ENCODE measurements at places on chromosomes 2 and 18.

DNA sequence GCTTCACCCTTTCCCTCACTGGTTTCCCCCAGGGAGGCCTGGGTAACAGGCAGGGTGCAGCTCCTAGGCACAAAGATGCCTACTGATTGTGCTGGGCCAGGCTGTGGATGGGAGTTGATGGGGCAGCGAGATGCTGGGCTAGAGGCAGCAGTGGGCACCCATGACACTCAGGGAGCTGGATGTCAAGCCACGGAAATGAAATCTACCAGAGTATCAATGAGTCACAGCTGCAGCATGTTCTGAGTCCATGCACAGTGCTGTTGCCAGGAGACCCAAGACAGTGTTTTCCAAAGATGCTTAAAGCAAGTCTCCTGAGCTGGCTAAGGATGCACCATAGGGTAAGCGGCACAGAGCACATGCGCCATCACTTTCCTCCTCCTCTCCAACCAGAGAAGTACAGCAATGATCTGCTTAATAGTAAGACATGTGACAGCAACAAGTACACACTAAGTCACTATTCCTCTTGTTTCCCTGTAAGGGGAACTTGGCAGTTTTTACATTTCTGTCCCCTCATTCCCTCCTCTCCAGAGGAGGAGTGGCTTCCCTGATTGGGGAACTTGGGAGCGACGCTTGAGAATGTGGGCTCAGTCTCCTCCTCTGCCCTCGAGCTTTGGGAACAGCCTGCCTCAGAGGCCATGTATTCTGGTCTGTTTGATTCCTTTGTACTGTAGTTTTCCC lies 57.2 kb downstream of the CDC42EP3 start:
- DNase-seq: no peak

DNA sequence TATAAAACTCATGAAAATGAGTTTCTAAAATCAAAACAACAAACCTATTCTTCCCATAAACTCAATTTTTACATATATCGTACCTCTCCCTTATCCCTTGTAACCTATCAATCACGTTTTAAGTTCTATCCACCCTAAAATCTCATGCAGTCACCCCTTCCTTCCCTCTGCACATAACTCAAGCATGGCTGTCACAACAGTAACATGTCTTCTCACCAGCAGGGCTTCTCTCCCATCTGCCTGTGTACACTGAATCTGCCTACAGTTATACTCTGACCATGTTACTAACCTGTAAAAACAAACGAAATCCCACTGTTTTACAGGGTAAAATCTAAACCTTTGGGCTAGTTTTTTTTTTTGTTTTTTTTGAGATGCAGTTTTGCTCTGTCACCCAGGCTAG lies 68.2 kb downstream of the MAP4K3 start:
- DNase-seq: no peak

- no peak for DNase-seq
Measured at GRCh38 chr18:8224576-8224975, 384.7 kb upstream of the RAB12 start.

GRCh38 chr18:25097569-25098056 lies 254.4 kb downstream of the ZNF521 start:
- DNase-seq: no peak

GRCh38 chr2:61177727-61178549 lies 15.9 kb downstream of the C2orf74 start:
- no peak for DNase-seq
